Amygdala (tissue), 56 donors: ENCODE measurements at places on chromosomes 4 and X.
A peak's percentile ranks its signal among the peaks of the same experiment; 100 is the strongest.

DNA sequence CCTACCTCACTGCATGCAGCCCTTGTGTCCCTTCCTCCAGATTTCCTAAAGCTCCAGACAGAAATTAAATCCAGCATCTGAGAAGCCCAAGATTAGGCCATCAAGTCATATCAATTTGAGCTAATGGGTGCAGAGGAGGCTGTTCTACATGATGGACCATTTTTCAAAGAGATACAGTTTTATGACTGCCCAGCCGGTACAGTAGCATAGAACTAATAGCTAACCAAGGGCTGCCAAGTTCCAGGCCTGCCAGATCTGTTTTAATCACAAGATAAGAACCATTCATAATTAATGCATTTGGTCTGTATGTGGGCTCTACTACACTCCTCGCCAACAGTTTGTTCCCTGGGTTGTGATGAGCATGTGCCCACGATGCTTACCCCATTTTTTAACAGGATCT is 73.9 kb upstream of the PLAC1 start:
- DNase-seq = no peak

- DNase-seq = no peak
Observed at GRCh38 chrX:94831364-94831763, 1157.4 kb downstream of the FAM133A start.

GRCh38 chr4:109266236-109266635 is 36.2 kb downstream of the COL25A1 start:
- DNase-seq = no peak

- DNase-seq = no peak
Observed at GRCh38 chr4:158580064-158580463, 58.4 kb downstream of the RXFP1 start.

- DNase-seq = no peak
Observed at GRCh38 chrX:24561121-24561520, 86.0 kb downstream of the PCYT1B start.

GRCh38 chr4:98377559-98377958 is 116.4 kb downstream of the RAP1GDS1 start:
- DNase-seq = no peak

DNA sequence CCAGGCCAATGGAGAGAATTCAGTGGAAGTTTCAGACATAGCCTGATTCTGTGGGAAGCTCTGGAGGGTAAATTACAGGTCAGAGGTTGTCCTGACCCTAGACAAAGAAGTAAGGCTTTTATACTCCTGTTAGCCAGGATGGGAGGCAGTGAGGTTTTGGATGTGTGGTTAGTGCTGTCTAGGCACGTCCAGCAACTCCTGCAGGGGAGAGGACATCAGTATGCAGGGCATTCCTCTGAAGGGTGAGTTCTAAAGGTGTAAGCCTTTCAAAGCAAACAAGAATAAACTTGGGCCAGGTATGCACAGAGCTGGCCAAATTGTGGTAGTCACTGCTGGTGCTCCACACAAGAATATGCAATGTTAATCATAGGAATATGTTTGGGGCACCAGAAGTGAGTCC is 562.5 kb downstream of the CCSER1 start:
- no peak for DNase-seq

DNA sequence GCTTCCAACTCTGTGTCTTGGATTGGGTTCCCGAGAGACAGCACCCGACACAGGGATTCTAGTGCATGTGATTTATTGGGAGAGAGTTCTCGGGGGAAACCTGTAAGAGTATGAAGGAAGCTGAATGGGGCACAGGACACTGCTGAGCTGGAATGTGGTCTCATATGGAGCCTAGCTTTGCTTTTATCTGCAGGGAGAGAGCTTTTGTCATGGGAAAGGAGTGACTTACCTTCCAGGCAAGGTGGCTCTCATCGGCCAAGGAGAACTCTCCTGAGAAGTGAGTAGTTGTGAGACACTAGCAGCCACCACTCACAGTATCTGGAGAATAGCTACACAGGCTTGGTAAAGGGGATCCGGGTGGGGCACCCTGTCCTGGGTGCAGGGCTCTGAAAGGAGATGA is 124.5 kb downstream of the NHS start:
- no peak for DNase-seq

- no peak for DNase-seq
Observed at GRCh38 chr4:138609943-138610350, 367.8 kb upstream of the SLC7A11 start.

DNA sequence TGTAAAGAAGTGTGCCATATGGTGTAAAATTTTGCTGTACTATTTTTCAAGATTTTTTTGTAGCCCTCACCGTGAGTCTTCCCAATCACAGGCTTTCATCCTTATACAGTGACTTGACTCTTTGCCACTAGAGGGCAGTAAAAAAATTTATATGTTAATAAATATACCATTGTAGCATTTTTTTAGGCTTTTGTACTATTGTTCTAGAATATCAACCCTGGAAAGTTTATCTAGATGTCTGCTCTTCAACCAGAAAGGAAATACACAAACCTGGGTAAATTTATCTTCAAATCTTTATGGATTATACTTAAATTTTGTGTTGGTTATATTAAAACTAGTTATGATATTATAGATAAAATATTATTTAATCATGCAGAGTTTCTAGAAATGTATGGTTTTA is 235.3 kb downstream of the TENM3 start:
- DNase-seq = no peak

GRCh38 chr4:184273166-184274147 is 55.8 kb upstream of the ENPP6 start:
- no peak for DNase-seq

DNA sequence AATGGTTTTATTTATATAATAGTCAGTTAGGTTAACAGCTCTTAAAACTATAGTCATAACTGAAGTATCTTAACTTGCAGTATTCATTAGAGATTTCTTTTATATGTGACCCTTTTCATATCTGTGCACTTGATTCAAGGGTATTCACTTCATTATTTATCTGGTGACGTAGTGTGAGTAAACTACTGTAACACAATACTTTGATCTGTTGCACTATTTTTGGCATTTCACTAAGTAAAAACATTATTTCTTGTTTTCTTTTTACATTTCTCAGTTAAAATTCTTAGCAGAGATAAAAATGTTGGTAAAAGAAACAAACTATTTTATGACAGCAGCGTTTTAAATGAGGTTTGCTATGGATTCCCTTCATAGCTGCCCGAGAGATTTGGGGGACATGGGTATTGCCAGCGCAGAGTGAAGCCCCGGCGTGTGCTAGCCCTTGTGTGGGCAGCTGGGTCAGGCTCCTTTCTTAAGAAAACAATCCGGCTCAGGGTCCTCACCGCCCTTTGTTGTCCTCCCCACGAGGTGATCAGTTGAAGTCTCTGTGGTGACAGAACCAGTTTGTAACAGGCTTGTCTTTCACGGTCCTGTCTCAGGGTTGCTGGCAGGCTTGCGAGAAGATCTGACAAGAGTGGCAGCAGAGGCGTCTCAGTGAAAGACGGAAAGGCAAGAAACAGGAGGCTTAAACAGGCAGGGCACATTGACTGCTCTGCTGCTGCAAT is 293.4 kb downstream of the BMPR1B start:
- DNase-seq = peak; percentile 39

DNA sequence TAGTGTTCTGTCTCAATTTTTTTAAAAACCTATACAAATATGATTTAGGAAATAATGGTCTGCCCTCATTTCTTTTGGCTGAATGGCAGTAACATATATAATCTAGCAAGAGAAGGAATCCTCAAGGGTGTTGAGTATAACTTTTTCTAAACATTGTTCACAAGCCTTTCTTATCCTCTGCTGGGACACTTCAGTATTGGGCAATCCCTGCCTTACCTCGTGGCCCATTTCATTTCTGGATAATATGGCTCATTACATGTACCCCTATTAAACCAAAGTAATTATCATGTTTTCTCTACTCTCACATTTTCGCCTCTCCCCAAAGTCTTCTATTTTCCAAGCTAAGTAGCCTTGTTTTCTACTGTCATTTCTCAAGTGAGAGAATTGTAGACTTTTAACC is 110.8 kb upstream of the STIM2 start:
- no peak for DNase-seq

- DNase-seq = no peak
Observed at GRCh38 chrX:45849261-45849862, 648.7 kb upstream of the DIPK2B start.

DNA sequence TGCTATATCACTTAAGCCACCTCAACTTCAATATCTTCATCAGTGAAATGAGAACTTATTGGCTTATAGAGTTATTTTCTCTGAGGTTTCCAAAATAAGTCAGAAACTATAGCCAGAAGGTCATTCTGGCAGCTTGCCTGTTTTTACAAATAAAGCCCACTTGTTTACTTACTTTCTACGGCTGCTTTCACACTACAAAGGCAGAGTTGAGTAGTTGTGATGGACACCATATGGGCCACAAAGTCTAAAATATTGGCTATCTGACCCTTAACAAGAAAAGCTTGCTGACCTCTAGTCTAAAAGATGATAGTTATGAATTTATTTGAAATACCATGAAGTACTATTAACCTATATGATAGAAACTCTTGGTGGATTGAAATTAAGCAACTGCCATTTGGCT is 67.3 kb upstream of the ATOH1 start:
- no peak for DNase-seq

DNA sequence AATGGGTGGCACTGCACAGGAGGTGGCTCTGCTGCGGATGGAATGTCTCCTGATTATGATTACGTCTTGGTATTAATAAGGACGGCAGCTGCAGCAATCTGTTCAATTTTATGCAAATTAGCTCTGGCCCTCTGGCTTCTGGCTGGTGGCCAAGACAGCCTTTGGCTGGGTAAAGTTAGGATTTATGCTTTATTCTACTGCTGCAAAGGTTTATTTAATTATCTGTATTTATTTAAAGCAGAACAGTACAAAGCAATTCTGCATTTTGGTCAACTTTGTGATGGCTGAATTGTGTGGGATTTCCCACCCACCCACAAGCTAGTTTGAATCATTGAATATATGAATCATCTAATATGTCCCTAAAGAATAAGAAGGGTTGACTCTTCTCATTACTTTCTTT is 745.6 kb upstream of the FAM241A start:
- DNase-seq = peak; percentile 3

GRCh38 chr4:15737255-15737654 is 34.4 kb downstream of the BST1 start:
- DNase-seq = no peak

DNA sequence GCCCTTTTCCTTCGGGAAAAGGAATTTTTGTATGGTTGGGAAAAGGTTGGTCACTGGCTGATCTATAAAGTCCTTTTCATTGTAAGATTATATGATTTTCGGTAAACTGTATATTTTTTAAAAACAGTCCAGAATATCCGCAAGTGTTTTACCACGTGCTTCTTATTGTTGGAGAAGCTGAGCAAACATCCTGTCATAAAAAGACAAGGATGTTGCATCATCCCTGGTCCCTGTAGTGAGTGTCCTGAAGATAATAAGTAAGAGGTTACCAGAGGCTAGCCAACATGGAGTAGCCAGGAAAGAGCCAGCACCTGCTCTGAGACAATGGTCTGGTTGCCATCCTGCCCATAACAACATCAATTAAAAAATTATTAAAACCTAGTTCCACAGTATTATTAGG is 5.1 kb downstream of the CXCL9 start:
- DNase-seq = no peak

DNA sequence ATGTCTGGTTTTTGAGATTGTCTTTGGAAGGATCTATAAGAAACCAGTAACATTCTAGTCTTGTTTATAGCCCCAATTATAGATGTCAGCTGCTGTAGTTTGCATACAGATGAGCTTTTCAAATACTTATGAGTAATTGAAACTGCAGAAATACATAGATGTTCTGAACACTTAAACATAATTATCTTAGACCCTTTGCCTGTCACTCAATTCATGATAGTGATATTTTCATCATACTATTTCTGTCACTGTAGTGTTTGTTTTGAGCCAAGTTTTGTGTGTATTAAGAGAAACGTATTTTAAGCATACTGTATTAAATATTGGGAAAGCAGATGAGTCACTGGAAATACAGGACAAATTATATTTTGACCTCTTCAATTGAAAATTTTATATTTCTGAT is 69.8 kb upstream of the SMARCA5 start:
- DNase-seq = no peak

DNA sequence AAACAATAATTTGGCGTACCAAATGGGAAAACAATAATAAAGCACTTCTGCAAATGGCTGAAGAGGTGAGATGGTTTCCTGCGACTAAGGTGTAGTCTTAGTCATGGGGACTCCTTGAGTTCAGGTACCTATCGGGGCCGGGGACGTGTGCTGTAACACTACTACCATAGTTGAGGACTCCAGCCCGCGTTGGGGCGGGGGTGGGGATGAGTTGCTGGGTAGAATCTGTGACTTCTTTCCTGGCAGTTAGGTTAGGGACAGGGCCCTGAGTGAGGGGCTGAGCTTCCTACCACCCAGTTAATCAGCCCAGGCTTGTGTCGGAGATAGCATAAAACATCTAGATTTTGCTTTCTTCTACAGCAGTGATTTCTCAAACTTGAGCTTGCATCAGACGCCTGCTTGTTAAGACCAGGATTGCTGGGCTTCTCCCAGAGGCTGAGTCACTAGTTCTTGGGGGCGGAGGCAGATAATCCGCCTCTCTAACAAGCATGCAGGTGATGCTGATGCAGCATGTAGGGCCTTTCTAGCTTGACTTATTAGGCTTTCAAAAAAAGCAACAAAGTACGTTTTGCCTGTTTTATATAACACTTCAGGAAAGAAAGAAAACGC is 30.2 kb downstream of the RBBP7 start:
- no peak for DNase-seq

DNA sequence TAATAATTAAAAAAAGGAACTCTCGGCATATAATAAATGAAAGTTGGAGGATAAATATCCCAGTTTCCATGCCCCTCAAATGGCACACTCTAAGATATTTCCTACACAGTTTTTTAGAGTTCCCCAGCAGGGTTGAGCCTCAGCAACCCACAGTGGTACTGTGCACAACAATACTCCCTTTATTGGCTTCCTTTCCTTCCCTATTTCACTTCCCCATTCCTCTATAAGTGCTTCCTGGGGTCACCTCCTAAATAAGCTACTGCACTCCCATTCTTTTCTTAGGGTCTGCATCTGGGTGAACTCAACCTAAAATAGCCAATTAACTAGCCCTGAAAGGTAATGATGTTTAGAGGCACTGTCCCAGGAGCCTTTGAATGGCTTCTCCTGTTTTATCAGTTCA is 76.4 kb upstream of the NHS start:
- DNase-seq = no peak

- no peak for DNase-seq
Observed at GRCh38 chrX:11040996-11041395, 70.1 kb upstream of the HCCS start.
